ENCODE measurements at places on chromosomes 3 and 15. TPM values are rescaled to one million over a fixed set of nuclear protein-coding genes. Genes with fewer than 3 reads are reported as not detected.

GRCh38 chr3:125024817-125025216 is 31.0 kb downstream of the HEG1 start:
- DNase-seq: no peak
- H3K27ac ChIP-seq: no peak overlapping the region
- H3K4me3 ChIP-seq: no peak overlapping the region
- H3K4me1 ChIP-seq: peaks cover 32% of the 10 kb centered on the region
- no peaks in the 10 kb centered on the region for H3K27me3 ChIP-seq

DNA sequence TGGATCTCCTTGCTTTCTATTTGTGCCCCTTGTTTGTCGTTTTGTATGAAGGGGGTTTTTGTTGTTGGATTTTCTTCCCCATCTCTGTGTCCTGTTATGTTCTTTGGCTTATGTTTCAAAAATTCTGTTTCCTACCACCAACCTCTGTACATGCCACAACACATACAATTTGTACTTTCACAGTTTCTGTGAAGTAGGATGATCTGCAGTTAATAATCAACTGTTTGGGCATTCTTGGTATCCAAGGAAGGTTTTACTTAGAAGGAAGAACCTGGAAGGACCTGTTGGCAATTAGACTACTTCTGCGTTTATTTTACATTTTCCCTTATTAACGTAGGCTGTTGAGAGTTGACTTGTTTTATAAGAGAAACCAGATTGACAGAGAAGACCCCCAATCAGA is 8.3 kb downstream of the SETD5 start:
- H3K36me3 ChIP-seq: no peaks in the 10 kb centered on the region
- DNase-seq: no peak
- H3K4me3 ChIP-seq: no peak overlapping the region

Gene ISL2
- 0.15 TPM for total RNA-seq

Gene PRSS50
- not detected for total RNA-seq

DNA sequence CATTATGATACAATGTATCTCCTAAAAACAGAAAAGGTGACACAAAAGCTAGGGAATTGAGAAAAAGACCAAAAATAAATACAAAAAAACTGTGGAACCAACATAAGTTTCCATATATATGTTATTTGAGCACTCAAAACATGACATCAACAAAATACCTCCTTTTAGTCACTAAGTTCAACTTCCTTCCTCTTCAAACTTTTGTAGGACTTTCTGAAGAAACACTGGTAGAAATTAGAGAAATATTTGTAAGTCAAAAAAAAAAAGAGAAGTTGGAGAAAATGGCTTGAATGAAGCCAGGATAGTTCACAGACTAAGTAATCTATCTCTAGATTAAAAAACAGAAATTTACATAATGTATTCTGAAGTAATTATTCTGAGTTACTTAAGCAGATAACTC is 208.4 kb upstream of the ALCAM start:
- DNase-seq: no peak
- no peaks in the 10 kb centered on the region for H3K36me3 ChIP-seq
- H3K4me3 ChIP-seq: no peak overlapping the region
- H3K27ac ChIP-seq: no peak overlapping the region

DNA sequence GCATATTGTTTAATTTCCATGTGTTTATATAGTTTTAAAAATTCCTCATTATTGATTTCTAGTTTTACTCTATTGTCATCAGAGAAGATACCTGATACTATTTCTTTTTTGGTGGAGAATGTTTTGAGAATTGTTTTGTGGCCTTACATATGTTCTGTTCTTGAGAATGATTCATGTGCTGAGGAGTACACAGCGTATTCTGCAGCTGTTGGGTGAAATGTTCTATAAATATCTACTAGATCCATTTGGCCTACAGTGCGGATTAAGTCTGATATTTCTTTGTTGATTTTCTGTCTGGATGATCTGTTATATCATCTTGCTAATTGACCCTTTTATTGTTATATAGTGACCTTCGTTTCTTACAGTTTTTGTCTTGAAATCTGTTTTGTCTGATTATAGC is 109.7 kb downstream of the UBE2E2 start:
- H3K4me3 ChIP-seq: no peak overlapping the region
- H3K27ac ChIP-seq: no peak overlapping the region
- H3K4me1 ChIP-seq: no peaks in the 10 kb centered on the region
- no peak for DNase-seq

DNA sequence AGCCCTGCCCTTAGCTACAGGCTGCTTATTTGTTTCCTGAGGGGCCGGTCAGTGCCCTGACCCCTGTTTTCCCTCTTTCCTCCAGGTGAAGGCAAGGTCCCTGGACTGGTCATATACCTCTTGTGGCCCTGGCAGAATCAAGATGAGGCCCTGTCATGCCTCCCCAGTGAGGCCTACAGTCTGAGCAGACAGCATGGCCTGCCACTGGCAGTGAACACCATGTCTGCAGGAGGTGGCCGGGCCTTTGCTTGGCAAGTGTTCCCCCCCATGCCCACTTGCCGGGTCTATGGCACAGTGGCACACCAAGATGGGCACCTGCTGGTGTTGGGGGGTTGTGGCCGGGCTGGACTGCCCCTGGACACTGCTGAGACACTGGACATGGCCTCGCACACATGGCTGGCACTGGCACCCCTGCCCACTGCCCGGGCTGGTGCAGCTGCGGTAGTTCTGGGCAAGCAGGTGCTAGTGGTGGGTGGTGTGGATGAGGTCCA is 1.2 kb downstream of the KLHDC8B start:
- H3K27ac ChIP-seq: peak overlapping the region; percentile 24
- H3K36me3 ChIP-seq: no peaks in the 10 kb centered on the region
- no peak for DNase-seq
- H3K4me1 ChIP-seq: peaks cover 20% of the 10 kb centered on the region
